ENCODE measurements at places on chromosomes 2 and 18.

- DNase-seq: no peak
Measured at GRCh38 chr18:69956665-69957620, 9.3 kb upstream of the CD226 start.

- DNase-seq: no peak
Measured at GRCh38 chr2:102839668-102840388, 78.0 kb downstream of the TMEM182 start.

DNA sequence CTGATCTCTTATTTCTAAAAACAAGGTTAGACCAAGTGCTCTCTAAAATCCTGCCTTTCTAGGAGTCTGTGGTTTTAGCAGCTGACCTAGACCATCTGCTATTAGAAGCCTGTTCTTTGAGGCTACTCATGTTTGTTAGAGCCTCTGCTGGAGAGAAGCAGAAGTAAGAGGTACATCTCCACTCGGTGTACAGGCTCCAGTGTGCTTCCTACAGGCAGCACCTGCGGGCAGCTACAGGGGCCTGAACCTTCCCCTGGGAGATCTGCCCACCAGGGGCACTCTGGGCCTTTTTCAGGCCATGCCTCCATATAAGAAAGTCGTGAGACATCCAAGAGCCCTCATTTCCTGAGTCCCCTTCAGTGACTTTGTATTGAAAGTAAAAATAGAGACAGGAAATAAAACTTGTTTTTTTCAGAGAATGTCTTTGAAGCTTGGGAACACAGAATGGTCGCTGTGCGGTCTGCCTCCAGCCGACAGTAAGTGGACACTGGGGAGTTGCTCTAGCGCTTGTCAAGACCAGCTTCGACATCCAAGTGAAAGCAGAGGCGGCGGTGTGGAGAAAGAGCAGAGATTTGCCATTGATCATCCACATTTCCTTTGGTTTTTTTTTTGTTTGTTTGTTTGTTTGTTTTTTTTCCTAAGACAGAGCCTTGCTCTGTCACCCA, 31.7 kb downstream of the ONECUT2 start:
- no peak for DNase-seq

DNA sequence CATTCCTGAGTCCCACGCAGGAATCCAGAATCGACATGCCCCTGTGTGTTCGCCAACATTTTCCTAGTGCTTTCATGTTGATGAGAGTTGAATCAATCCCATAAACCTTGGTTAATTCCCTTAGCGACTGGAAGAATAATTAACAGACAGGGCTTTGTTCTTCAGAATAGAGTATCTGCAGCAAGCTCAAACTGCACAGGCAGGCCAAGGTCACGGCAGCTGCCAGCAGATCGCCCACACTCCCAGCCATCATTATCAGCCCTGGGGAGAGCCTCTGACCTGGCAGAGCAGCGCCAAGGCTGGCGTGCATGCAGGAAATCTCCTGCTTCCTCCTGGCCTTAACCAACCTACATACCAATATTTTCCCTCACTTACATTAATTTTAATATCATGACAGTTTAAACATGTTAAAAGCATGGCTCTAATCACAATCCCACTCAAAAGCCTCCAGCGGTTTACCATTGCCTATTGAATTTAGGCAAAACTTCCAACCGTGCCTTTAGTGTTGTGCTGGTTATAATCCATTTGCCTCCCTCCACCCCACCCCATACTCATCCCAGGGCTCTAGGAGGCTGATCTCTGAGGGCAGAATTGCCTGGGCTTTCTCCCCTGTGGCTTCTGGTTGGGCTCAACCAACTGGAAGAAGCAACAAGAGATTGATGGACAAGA, 46.8 kb upstream of the NCK2 start:
- DNase-seq: no peak

- DNase-seq: peak; percentile 73
Measured at GRCh38 chr2:219453671-219454590, 19.3 kb downstream of the SPEG start.

DNA sequence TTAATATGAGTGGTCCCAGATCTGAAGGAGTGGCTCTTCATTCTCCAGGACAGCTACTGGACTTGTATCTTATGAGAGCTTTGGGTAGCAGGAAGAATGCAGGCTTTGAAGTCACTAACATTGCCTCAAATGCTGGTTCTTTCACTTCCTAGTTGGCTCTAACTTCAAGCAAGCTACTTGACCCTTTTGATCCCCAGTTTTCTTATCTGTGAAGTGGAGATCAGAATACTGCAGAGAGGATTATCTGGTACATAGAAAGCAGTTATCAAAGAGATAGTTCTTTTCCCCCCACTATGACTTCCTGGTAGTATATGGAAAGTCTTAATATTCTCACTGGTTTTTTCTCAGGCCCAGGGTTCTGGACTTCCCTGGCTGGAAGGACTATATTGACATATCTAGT, 3.4 kb upstream of the PLCL1 start:
- no peak for DNase-seq

DNA sequence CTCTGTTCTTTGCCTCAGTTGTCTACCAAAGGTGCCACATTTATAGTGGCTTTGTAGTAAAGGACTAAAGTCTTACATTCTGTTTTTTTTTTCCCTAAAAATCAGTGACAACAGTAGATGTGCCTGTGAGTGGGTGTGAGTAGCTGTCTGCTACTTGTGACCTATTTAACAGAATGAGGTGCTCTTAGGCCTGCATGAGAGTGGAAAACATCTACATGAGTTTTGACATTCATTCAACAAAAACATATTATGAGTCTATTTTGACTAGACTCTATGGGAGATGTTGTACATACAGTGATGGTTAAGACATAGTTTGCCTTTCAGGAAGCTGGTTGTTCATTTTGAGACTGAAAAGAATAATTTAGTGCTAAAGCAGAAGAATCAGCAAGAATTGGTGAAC, 36.7 kb downstream of the IL1R2 start:
- DNase-seq: no peak

- no peak for DNase-seq
Measured at GRCh38 chr2:11980809-11981208, 234.4 kb downstream of the LPIN1 start.

GRCh38 chr2:129723277-129724020, 256.0 kb upstream of the RAB6C start:
- DNase-seq: no peak

GRCh38 chr2:45223531-45223930, 214.3 kb upstream of the SIX2 start:
- DNase-seq: no peak

DNA sequence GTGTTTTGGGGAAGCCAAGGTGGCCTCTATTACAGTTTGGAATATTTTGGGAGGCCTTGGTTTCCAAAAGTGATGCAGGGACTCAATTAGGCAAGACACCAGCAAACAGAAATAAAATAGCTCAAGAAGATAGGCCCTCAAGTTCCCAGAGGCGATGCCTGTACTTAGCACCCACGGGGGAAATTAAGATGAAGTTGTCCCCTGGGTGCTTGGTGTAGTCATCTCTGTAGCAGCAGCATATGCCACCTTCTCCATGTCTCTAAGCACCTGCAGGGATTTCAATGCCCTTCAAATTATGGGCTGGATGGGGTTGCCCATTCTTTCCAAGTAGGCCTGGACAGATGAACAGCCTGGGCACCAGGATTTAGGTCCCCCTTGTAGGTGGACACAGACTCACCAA, 185.0 kb downstream of the CTIF start:
- DNase-seq: no peak

DNA sequence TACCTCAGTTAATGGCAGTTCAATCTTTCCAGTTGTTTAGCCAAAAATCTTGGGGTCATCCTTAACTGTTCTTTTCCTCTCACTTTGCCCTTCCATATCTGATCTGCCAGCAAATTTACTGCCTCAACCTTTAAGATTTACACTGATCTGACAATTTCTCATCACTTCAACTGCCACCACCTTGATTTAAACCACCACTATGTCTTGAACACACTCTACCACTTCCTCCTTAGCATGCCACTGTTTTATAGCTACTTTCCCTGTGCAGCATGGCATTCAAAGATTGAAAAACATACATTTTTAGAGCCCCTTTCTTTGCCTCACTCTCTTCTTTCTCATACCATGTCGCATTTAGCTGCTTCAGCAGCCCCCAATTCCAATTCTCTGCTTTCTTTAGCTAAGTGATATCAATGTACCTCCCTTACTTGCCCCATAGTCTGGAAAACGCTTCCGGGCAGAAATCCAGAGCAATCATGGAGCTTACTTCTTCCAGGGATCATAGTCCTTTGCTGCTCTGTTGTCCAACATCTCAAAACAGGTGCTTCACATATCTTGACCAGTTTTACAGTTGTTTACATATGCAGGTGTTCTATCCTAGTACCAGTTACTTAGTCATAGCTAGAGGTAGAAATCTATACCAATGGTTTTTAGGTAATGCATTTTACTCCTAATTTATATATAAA, 10.9 kb downstream of the PGAP1 start:
- DNase-seq: no peak
